Endothelial cell of umbilical vein (primary cell): ENCODE measurements at places on chromosomes 2 and 18.

GRCh38 chr2:124213977-124214587 lies 189.0 kb downstream of the CNTNAP5 start:
- DNase-seq: no peak

DNA sequence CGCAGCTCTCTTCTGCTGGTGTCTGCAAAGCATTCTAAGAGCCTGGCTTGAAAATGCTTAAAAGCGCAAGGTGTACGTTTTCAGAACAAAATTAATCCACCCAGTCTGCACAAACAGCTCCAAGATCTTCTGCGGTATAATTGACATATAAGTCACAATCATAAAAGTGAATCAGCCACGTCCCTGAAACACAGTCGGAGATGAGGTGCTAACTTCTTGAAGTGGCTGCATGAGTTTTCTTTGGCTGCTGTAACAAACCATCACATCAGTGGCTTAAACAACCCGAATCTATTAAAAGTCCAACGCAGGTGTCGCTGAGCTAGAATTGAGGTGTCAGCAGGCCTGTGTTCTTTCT lies 32.6 kb downstream of the ARL4C start:
- DNase-seq: no peak

- DNase-seq: no peak
These were observed 246.4 kb upstream of the HDAC4 start for GRCh38 chr2:239647052-239647819.

- no peak for DNase-seq
These were observed 22.6 kb downstream of the ALMS1 start for GRCh38 chr2:73408198-73408597.

GRCh38 chr2:53630026-53630606 lies 137.5 kb upstream of the CHAC2 start:
- DNase-seq: no peak

GRCh38 chr2:3470166-3470651 lies 49.1 kb downstream of the ADI1 start:
- DNase-seq: no peak

- DNase-seq: peak; percentile 28
These were observed 14.2 kb upstream of the DOCK10 start for GRCh38 chr2:225056330-225057073.

GRCh38 chr2:240170354-240170735 lies 29.9 kb upstream of the OTOS start:
- no peak for DNase-seq

DNA sequence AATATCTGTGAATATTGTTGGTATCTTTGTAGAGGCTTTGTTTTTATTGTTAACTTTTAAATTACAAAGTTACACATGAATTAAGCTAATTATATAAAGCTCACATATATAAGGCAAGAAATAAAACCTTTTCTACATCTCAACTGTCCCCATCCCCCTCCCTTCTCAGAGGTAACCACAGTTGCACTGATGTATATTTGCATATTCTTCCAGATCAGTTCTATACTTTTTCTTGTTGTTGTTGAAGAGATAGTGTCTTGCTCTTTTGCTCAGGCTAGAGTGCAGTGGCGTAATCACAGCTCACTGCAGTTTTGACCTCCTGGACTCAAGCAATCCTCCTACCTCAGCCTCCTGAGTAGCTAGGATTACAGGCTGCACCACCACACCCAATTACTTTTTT lies 36.0 kb upstream of the CDC42EP3 start:
- no peak for DNase-seq

GRCh38 chr18:75625966-75626365 lies 198.5 kb upstream of the SMIM21 start:
- no peak for DNase-seq

DNA sequence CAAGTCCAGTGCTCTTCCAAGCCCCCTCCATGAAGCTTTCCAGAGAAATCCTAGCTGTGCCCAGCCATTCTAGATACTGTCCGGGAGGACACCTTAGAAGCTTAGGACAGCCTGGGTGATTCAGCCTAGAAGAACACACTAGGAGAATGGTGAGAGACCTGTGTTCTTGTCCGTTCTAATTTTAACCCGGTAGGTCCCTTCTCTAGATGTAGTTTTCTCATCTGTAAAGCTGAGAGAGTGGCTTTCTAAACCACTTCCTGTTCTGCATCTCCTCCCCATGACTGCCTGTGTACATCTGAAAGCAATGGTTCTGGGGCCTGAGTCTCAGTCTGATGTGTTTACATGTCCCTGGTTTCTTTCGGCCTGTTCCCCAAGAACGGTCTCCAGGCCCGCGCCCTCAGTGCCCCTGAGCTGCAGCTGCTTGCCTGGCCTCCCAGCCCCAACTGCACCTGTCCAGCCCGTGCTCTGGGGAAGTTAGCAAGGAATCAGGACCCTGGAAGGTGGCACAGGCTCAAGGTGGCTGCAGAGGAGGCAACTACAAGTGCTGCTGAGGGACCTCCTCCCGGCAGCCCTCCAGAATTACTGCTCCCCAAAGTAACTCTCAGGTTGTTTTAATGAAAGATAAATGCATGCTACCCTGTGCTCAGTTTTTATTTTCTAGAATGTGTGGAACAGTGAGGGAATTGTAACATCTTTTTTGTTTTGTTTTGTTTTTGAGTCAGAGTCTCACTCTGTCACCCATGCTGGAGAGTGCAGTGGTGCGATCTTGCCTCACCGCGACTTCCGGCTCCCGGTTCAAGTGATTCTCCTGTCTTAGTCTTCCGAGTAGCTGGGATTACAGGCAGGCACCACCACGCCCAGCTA lies 105.9 kb downstream of the LBH start:
- no peak for DNase-seq

GRCh38 chr2:183680573-183680972 lies 556.3 kb downstream of the NUP35 start:
- no peak for DNase-seq

DNA sequence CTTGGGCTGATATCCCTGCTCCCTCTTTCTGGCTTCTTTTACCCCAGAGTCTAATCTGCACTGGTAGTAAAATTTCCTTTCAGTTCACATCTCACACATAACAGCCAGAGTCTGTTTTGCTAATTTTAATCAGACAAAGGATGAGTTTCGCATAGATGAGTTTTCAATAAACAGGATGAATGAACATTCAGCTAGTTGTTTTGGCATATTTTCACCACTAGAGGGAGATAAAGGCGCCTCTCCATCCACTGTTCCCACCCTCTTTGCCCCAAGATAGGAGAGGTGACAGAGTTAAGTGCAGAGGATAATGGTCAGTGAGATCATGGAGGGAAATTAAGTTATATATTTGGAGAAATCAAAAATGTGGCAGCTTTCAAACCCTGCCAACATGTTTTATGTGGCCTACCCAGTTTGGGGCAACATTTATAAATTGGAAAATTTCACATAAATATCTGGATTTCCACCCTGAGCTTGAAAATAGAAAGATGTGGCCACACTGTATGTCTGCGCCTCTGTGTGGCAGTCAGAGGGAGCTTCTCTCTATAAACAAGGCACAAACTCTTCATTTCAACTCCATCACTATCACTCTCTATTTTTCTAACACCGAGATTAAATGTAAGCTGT lies 48.5 kb upstream of the DTNA start:
- DNase-seq: peak; percentile 62

GRCh38 chr2:109422071-109422757 lies 191.6 kb downstream of the SEPTIN10 start:
- no peak for DNase-seq

- DNase-seq: no peak
These were observed 32.0 kb downstream of the TCF7L1 start for GRCh38 chr2:85165088-85165690.

GRCh38 chr2:98912221-98912851 lies 23.7 kb downstream of the CRACDL start:
- peak; percentile 87 for DNase-seq
